ENCODE measurements at places on chromosomes 7 and 10.

DNA sequence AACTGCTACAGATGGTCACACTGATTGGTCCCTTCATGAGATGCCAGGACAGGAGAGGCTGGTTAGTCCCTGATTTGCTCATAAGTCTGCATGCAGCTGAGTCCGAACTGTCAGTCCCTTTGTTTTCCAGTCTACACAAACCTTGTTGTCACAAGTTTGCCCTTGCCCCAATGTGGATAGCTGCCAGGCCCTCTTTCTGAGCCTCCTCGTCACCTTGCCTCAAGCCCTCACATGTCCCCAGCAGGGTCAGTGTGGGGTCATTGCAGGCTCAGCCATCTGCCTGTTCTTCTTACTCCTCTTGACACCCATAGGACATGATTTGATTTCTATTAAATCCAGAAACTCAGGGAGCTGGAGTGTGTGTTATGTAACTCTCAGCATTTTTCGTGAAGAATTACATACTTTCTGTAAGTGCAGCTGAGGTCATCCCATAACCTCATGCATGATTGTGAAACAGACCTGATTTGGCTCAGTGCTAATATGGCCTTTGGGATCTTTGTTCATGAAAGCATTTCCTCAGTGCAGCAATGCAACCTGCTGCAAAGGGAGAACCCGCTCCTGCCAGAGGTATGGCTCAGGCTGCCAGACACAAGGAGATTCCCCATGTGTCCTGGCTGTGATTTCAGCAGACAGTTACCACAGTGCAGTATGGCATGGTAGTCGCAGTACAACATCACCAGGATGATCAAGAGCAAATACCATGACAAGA is 70.0 kb upstream of the ZMIZ2 start:
- DNase-seq, result no peak

DNA sequence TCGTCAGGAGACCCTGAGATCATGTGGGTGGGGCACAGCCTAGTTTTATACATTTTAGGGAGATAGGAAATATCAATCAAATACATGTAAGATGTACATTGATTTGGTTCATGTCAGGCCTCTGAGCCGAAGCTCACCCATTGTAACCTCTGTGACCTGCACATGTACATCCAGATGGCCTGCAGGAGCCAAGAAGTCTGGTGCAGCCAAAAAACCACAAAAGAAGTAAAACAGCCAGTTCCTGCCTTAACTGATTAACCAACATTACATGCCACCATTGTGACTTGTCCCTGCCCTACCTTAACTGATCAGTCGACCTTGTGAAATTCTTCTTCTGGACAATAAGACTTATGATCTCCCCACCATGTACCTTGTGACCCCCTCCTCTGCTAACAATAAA is 16.0 kb upstream of the LRRC61 start:
- no peak for DNase-seq

GRCh38 chr10:48819783-48820182 is 119.9 kb downstream of the LRRC18 start:
- no peak for DNase-seq

DNA sequence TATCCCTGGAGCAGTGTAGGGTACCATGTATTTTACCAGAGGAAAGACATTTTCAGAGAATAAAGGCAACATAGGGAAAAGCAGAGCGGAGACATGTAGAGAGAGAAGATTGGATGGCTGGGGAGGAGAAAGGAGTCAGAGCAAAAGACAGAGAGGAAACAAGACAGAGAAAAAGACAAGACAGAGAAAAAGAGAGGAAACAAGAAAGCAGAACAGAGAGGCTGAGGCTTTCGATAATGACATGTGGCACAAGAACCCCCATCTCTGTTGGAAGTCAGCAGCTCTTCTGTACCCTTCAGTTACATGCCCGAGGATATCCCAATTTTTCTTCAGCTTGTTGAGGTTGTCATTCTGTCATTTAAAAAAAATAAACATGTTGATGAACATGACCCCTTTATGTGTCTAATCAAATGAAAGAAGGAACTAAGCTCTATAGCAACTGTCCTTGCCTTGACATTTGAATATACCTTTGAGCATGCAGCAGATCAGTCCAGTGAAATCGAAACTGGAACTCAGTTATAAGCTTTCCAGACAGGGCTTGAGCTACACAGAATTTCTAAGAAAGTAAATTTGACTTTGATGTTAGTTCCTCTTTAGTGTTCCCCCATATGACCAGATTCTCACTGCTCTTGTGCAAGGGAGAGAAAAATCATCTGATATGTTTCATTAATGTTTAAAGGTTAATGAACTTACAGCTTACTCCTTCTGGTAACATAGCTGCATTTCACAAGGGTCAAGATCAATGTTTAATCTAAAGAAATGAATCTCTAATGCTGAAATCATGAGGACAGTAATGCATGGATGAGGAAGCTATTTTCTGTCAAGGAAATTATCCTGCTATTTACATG is 75.1 kb upstream of the SP4 start:
- no peak for DNase-seq

GRCh38 chr10:78628976-78629375 is 439.8 kb upstream of the ZMIZ1 start:
- no peak for DNase-seq

GRCh38 chr7:1558181-1558811 is 2.3 kb upstream of the TMEM184A start:
- DNase-seq, result no peak

GRCh38 chr7:98520356-98520951 is 96.6 kb upstream of the NPTX2 start:
- DNase-seq, result no peak

- no peak for DNase-seq
Observed at GRCh38 chr7:92717623-92717992, 118.8 kb downstream of the CDK6 start.

Data from activated CD8-positive, alpha-beta memory T cell treated with anti-CD3 and anti-CD28 coated beads for 1 hour (primary cell).